GM04504 (cell line): ENCODE measurements at places on chromosomes 12 and 14.

DNA sequence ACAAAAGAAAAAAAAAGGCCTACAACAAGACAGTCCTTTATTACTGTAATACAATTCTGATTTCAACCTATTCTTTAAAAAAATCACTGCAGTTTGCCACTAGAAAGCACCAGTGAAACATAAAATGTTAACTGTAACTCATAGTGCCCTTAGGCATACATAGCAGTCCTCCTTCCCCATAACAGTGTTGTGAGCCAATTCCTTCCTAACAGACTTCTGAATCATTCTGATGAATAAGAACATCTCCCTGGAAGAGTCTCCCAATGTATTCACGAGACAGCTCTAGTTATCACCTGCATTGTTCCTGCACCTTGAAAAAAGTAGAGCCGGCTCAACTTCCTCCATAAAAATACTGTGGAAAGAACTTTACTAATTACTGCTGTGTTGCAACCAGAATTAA lies 213.6 kb upstream of the FSCB start:
- DNase-seq = no peak

- peak; percentile 68 for DNase-seq
Measured at GRCh38 chr14:50775357-50775756, 55.6 kb downstream of the NIN start.

- DNase-seq = no peak
Measured at GRCh38 chr12:75977590-75977951, 54.0 kb downstream of the PHLDA1 start.

- no peak for DNase-seq
Measured at GRCh38 chr12:55925371-55925770, 2.3 kb downstream of the PYM1 start.

GRCh38 chr14:55045087-55045486 lies 6.4 kb upstream of the MAPK1IP1L start:
- no peak for DNase-seq

DNA sequence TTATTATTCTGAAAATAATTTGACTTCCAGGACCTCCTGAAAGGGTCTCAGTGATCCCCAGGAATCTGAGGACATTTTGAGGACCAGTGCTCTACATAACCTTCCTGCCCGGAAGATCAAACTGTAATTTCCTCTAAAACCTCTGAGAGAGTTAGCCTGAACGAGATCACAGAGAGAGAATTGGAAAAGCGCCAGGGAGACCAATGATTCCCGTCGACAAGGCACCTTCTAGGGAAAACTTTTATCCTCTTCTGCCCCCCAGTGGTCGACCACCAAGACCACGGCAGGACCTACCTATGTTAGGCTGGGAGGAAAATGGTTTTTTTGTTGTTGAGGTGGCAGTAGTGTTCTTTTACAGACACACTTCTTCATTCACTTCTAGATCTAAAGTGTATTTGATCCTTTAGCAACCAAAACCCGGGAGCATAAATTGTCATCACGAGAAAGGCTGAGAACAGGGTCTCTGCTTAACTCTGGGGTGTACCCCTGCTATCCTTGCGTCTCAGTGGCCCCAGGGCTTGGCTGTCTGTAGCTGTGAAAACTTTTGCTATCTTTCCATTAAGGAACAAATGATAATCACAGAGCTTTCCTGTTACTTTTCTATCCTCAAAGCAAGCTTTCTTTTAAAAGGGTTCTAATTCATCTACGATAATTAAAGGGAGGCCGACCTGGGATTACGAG lies 62.9 kb upstream of the NID2 start:
- DNase-seq = peak; percentile 85

DNA sequence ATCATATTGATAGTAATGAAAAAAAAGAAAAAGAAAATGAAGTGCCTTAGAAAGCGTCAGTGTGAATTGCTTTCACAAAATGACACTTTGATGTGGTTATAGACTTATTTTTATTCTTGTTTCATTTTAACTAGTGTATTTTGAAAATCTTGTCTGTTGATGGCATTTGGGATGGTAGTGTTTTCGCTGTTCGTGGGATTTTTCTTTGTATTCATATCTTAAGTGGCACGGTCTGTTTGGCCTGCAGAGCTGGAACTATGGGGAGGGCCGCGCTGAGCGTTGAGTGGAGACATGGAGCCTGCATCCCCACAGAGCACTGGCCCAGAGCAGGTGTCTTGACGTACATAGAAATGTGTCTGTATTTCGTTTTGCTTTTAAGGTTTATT lies 61.6 kb downstream of the WDR20 start:
- no peak for DNase-seq

- no peak for DNase-seq
Measured at GRCh38 chr14:24233538-24233866, 773 bp downstream of the GMPR2 start.

DNA sequence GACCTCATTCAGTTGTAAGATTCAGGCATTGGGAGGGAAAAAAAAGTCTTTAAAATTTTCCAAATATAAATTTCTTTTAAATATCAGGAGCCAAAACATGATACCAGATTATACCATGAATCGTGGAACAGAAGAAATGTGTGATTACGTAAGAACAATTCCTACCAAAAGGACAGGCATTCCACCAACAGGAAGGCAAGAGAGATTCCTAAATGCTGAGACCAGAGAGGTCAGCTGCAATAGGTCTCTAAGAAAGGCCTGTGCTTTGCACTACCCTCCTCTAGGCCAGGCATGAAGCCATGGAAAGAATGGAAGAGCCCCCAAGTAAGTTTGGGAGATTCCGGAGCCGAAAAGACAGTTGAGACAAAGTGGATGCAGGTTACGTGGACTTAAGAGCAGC lies 83.7 kb downstream of the PTGER2 start:
- DNase-seq = no peak

DNA sequence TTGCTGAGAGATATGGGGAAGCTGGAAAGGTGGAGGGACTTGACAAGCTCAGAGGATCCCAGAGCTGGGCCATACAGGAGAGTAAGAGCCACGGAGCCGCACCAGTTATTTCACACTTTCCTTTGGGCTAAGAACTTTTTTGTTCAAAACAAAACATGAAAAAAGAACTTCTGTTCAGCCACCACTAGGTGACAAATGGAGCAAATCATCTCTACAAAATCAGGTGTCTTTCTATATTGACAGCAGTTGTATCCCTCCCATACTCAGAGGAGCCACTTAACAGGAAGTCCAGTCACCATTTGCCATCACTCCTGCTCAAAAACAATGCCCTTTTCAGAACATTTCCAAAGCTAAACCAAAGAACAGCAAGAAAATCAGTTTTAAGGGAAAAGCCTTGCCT lies 70.3 kb upstream of the DBX2 start:
- DNase-seq = no peak

- peak; percentile 54 for DNase-seq
Measured at GRCh38 chr12:26188127-26188526, 7.2 kb upstream of the SSPN start.
